AG09309 (cell line): ENCODE measurements at places on chromosomes 2 and 18.
A peak's percentile ranks its signal among the peaks of the same experiment; 100 is the strongest.

DNA sequence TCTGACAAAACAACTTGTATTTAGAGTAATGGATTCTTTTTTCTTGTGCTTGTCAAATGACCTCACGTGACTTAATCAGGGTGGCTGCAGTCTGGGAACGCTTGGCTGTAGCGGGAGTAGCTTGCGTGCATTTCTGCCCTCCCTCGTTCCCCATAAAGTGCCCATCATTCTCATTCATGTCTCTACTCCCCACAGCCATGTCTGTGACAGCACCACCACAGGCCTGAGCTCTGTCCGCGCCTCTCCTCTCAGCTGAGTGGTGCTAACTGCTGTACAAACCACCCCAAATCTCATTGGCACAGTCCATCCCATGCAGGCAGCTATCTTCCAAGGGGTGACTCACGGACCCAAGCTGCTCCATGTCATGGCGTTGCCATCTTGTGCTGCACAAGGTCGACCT is 161.7 kb downstream of the TSN start:
- no peak for DNase-seq

- DNase-seq = no peak
Measured at GRCh38 chr2:132615329-132616085, 54.5 kb downstream of the LYPD1 start.

GRCh38 chr2:152042636-152043615 is 55.9 kb downstream of the CACNB4 start:
- no peak for DNase-seq

- no peak for DNase-seq
Measured at GRCh38 chr2:54954705-54955357, 95.4 kb downstream of the RTN4 start.

DNA sequence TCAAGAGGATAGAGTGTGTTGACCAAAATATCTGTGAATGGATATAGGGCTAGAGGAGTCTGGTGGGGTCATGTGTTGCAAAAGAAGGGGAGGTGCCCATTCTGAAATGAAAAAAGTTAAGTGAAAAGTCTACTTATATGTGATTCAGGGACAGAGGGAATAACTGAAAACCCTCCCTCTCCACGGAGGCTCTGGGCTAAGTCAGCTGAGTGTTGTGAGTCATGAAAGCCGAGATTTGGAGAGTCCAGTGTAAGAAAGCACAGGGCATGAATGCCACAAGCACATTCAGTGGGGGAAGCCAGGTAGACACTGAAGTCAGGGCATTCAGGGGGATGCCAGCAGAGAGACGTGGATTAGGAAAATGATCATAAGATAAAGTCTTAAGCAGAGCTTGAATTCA is 871.9 kb downstream of the TSN start:
- DNase-seq = no peak

DNA sequence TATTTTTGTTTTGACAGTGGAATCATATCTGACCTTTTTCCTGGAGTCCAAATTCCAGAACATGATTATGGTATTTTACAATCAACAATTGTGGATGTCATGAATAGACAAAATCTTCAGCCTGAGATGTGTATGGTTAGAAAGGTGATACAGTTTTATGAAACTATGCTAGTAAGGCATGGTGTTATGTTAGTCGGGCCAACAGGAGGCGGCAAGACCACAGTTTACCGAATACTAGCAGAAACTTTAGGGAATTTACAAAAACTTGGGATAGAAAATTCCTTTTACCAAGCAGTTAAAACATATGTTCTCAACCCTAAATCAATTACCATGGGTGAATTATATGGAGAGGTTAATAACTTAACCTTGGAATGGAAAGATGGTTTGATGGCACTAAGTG is 137.0 kb downstream of the DNAH6 start:
- DNase-seq = no peak

GRCh38 chr18:22683196-22683676 is 249.9 kb upstream of the RBBP8 start:
- DNase-seq = peak; percentile 79
